ENCODE measurements at places on chromosomes 4 and X.

- DNase-seq, result no peak
Measured at GRCh38 chr4:26201120-26201519, 119.7 kb upstream of the RBPJ start.

DNA sequence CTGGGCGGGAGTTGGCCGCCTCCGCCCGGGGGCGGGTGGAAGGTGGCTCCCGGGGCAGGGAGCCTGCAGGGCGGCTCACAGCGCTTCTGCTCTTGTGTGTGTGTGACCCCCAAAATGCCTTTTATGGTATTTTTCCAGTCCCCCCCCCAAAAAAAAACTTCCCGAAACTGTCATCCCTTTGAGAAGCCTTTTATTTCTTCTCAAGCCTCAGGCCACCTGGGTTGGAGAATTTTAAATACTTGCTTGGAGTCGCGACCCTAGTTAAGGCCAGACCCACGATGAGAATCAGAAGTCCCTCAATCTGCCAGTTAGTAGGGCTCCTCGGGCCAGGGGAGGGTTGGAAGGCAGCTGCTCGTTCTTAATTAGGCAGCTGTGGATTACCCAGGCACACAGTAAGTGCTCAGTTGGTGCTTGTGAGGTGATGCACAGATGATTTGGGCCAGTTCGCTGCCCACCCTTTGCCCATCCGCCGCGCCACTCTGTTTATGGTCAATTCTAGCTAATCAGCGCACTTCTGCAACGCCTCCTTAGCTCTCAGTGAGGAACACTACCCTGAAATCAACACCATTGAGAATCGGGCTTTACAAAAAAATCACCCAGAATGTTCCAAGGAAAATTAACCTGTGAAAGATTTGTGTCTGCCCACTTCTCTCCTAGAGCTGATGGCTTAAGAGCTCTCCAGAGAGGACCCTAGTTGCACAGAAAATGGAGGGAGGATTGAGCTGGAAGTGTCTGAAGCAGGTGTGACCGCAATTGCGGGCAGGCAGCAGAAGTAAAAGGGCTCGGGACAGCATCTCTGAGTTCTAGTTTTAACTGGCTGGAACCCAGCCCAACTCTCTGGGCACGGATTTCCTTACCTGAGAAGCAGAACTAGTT, 648 bp upstream of the SCD5 start:
- DNase-seq, result no peak

GRCh38 chrX:11293113-11293512, at the start of gene AMELX:
TSS of gene AMELX (plus strand) at chrX:11293413. CDS start at chrX:11294789, 1,376 bp downstream.
- no peak for DNase-seq

GRCh38 chrX:130623518-130623917, 221.7 kb downstream of the RBMX2 start:
- no peak for DNase-seq

GRCh38 chrX:22203186-22203585, 69.5 kb upstream of the CBLL2 start:
- no peak for DNase-seq

DNA sequence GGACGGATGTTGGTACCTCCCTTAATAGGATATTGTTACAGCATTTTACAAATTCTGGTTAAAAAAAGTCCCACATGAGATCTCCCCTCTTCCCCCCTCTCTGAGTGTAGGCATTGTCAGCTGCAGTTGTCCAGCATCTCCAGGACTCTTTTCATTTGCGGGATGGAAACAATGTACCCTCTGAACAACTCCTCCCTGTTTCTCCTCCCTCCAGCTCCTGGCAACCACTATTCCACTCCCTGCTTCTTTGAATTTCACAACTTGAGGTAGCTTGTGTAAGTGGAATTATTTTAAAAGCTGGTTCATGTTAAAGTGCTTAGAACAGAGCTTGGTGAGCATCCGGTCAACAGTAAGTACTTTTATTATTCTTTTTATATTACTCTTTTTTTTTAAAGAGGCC, 69.8 kb downstream of the TBL1X start:
- no peak for DNase-seq

GRCh38 chrX:39817754-39818470, 279.8 kb downstream of the BCOR start:
- no peak for DNase-seq

GRCh38 chrX:150926791-150927190, 28.3 kb upstream of the CD99L2 start:
- DNase-seq, result no peak

DNA sequence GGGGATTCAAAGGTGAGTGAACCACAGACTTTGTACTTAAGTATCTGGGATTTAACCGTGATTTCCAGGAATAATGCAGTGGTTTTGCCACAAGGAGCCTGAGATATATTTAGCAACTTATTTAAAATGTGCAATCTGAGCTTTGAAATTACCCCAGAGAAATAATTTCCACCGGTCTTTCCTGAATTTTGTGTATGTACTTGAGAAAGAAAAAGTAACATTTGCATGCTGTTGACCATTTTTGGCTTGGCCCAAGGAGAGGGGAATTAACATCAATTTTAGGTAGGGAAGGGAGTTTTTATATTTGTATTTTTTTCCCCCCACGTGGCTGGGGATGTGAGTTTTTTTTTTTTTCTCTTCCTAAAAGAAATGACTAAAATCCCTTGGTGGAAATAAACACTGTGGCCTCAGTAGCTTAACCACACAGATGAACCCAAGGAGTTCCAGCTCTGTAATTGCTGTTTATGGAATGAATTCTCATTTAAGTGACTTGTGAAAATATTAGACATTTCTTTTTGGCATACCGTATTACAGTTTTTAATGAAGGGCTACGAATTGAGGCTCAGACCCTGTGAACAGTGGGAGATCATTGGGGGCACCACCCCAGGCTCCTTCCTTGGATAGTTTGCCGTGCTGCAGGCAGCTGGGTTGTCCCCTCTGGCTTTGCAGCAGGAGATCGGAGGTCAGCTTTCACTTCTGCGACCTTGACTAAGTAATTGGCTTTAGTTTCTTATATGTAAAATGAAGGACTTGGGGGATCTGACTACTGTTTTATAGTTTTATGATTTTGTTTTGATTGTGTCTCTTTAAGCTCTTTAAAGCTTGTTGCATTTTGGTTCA, 116.1 kb downstream of the ARHGAP10 start:
- no peak for DNase-seq
